ENCODE measurements at places on chromosomes 16 and 17. TPM values are rescaled to one million over a fixed set of nuclear protein-coding genes. Genes with fewer than 3 reads are reported as not detected.

ZDHHC1 gene
- 2.0 TPM for total RNA-seq

FMNL1 gene
- 0.56 TPM for total RNA-seq

MAZ gene
- total RNA-seq, result 113 TPM

G6PC1 gene
- not detected for total RNA-seq

CNTD1 gene
- total RNA-seq, result not detected

HSPB9 gene
- total RNA-seq, result not detected

CCDC144A gene
- total RNA-seq, result 1.4 TPM

CCDC78 gene
- total RNA-seq, result 0.56 TPM

DPEP3 gene
- not detected for total RNA-seq

DHRS7B gene
- total RNA-seq, result 24.2 TPM

RAP1GAP2 gene
- 5.7 TPM for total RNA-seq

HSD17B1 gene
- 0.56 TPM for total RNA-seq

C16orf96 gene
- total RNA-seq, result not detected

NEUROD2 gene
- total RNA-seq, result not detected

DBNDD1 gene
- 3.1 TPM for total RNA-seq

MT1F gene
- not detected for total RNA-seq

PRAC2 gene
- not detected for total RNA-seq

SPATA22 gene
- total RNA-seq, result 0.28 TPM

KRTAP4-9 gene
- not detected for total RNA-seq

KRTAP17-1 gene
- total RNA-seq, result not detected

HBQ1 gene
- total RNA-seq, result not detected

PHF12 gene
- total RNA-seq, result 25.6 TPM

TRIM16 gene
- total RNA-seq, result 52.5 TPM

SLC47A2 gene
- not detected for total RNA-seq

IL34 gene
- total RNA-seq, result 1.3 TPM

PERCC1 gene
- total RNA-seq, result not detected
